ENCODE measurements at places on chromosomes 4 and X.

DNA sequence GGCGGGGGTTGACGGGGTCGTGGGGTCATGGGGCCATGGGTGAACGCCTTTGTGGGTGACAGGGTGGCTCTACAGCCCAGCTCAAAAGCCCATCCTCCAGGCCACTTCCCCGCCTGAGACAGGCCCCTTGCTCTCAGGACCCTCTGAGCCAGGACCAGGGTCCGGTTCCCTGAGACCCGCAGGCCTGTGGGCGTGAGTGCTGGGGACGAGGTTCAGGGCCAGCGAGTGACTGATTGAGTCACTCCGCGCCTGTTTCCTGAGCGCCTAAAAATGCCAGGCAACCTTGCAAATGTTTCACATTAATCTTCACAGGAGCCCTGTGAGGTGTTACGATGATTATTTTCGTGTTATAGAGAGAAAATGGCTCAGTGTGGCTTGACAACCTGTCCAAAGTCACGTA lies 97.8 kb downstream of the ZNF674 start:
- no peak for DNase-seq

- no peak for DNase-seq
Measured at GRCh38 chr4:52852041-52852440, 10.1 kb upstream of the RASL11B start.

DNA sequence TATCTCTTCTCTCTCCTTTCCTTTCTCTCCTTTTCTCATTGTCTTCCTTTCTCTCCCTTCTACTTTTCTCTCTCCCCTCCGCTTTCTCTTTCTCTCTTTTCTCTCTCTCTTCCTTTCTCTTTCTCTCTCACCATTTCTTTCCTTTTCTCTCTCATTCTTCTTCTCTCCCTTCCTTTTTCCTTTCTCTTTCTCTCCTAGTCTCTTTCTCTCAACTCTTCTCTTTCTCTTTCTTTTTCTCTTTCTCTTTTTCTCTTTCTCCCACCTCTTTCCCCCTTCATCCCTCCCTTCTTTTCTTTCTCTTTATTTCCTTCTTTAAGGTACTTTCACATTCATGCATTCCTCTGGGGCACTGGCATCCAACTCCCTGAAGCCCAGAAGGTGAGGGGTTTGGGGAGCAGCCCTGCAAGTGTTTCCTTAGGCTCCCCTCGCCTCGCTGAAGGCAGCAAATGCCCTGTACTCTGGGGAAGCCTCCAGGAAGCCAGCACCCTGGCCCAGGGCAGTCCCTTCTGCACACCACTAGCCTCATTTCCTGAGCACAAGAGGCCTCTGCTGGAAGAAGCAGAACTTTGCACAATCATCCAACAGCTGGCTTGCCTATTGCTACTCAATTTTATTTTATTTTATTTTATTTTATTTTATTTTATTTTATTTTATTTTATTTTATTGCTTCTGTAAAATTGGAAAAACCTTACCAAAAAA lies 124.2 kb downstream of the NFKB1 start:
- no peak for DNase-seq

DNA sequence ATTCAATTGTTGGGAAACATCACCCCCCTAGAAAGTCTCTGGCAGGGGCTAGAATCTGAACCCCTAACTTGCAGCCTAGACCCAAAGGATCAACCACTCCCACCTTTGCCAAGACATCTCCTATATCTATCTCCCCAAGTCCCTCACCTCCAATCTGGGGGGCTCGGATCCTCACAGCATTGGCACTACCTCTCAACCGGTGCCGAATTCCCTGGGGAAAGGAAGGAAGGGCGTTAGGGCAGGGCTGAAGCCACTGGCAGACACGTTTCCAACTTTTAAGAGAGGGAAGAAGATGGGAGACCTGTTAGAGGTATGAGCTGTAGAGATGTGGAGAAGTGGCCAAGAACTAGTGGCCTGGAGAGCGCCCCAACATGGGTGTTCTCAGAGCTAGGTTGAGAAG lies 2.7 kb downstream of the TIMM17B start:
- DNase-seq: no peak

DNA sequence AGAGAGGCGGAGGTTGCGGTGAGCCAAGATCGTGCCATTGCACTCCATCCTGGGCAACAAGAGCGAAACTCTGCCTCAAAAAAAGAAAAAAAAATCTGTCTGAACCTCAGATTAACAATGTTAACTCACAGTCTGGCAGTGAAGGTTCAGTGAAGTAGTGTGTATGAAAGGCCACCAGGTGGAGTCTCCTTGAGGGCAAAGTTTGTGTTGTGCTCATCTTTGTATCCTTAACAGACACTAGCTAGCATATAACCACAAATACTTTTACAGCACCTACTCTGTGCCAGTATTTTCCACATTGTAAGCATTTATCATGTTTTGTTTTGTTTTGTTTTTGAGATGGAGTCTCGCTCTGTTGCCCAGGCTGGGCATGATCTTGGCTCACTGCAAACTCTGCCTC lies 46.0 kb upstream of the MGST2 start:
- DNase-seq: no peak

DNA sequence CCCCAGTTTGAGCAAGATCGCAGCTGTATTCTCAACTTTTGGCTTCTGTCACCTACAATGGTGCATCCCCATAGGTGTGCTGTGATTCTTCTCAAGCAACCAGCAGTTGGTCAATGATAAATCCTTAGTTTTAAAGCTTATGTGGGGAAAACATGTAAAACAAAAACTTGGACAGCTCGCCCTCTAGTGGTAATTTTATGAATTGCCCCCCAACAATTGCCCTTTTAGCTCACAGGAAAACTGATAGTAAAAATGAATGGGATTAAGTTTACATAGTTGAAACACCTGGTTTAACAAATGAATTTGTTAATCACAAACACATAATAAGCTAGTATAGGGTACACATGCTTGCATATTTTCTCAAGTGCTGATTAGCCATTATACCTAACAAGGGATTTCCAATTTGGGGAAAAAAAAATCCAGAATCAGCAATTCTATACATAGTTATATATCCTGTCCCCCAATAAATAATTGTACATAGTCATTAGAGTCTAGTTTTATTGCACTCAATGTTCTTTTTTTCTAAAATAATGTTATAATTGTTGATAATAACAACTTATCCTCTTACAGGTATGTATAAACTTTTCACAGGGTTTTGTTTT lies 30.1 kb downstream of the TEX13A start:
- DNase-seq: no peak

DNA sequence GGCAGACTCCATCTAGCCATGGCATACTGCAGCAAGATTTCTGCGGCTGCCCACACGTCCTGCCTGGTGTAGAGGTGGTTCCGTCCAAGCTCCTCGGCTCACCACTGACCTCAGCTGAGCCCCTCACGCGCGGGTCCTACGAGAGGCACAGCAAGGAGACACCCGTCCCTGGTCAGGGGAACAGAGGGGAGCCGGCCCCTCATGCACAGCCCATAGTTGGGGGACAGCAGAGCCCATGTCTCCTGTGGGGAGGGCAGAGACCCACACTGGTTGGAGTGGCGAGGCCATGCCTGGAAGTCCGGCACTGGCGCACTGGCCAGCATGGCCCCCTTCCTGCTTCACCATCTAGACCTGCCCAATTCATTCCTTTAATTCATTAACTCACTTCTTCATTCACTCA lies 80.8 kb downstream of the HTRA3 start:
- no peak for DNase-seq

GRCh38 chr4:162475246-162475645 lies 311.4 kb upstream of the FSTL5 start:
- DNase-seq: no peak

GRCh38 chrX:139931646-139932072 lies 1.2 kb downstream of the ATP11C start:
- DNase-seq: no peak

DNA sequence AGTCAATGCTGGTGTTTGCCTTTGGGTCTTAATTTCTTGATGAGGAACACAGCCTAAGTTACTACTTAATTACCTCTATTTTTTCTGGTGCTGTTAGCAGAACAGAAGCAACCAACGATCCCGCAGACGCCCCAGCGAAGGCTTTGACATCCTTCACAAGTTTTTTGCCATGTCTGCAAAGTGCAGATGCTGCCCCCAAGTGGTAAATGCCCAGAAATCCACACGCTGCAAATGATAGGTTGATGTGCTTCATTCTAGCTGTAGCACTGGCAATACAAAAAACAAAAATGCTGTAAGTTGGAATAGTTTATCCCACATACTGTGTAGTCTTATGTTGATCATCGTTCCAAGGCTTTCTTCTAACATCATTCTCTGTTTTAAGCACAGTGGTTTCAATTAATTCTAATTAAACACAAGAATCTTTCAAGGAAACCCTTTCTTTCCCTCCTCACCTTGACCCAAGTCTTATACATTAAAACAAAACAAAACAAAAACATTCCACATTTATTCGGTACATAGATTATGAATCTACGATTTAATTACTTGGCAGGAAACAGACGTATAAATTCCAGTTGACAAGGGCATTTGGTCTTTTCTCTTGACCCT lies 1.2 kb downstream of the PNPLA4 start:
- DNase-seq: no peak

GRCh38 chrX:43551590-43551989 lies 104.5 kb upstream of the MAOA start:
- no peak for DNase-seq

DNA sequence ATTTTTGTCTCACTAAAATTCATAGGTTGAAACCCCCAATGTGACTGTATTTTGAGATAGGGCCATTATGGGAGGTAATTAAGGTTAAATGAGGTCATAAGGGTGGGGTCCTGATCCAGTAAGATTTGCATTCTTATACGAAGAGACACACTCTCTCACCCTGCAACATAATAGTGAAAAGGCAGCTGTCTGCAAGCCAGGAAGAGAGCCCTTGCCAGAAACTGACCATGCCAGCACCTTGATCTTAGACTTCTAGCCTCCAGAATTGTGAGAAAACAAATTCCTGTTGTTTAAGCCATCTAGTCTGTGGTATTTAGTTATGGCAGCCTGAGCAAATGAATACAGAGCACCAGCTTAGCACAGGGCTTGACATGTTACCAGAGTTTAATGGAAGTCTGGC lies 17.5 kb upstream of the IGSF1 start:
- DNase-seq: no peak

DNA sequence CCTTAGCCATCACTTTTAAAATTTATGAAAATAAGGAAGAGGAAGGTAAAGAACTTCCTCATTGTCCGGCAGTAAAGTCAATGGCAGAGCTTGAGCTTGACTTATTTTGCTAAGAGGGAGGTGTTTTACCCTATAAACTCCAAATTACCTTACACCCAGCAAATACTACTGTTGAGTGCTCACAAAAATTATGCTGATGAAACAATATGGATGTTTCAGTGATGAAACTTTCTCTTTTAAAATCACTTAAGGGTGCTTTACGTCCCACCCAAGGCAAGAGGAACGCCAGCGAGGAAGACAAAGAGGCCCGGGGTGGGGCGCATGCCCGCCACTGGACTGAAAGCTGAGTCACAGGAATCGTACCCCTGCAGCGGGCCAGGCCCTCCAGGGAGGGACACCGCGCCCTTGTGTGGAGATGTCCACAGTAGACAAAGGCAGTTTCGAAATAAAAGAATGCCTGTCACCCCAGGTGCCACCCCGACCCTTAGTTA lies 560 bp upstream of the TMSB4X start:
- DNase-seq: no peak

- DNase-seq: no peak
Measured at GRCh38 chr4:13543839-13544605, at the start of gene NKX3-2. TSS of gene NKX3-2 (minus strand) at chr4:13544508. CDS start at chr4:13544414, 94 bp downstream.

DNA sequence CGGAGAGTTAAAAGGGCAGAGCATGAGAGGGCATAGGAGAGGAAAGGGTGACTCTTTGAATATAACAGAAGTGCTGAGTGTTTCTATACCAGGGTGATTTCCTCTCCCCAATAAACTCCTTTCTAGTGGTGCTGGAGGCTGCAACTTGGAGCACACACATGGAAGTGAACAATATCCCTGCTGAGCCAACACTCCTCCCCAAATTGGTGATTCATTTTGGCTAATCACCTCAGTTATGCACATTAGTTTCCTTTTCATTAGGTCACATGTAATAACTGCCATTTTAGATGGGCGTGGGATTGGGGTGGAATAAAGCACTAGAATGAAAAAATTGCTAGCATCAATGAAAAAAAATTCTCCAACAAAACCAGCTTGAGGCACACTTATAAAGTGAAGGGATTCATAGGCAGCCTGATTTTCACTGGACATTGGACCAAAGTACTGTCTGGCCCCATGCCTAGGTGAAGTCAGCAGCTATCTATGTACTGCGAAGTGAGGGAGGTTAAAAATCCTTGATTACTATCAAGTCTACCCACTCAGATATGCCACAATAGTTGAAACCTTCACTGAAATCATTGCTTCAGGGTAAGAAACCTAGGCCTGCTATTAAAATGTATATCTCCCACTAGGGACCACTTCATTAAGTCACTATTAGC lies 174.0 kb downstream of the GLUD2 start:
- DNase-seq: no peak

- DNase-seq: peak; percentile 3
Measured at GRCh38 chrX:103585411-103586313, at the start of gene TCEAL4. TSS of gene TCEAL4 (plus strand) at chrX:103585515. CDS start at chrX:103586676, 1,161 bp downstream.

DNA sequence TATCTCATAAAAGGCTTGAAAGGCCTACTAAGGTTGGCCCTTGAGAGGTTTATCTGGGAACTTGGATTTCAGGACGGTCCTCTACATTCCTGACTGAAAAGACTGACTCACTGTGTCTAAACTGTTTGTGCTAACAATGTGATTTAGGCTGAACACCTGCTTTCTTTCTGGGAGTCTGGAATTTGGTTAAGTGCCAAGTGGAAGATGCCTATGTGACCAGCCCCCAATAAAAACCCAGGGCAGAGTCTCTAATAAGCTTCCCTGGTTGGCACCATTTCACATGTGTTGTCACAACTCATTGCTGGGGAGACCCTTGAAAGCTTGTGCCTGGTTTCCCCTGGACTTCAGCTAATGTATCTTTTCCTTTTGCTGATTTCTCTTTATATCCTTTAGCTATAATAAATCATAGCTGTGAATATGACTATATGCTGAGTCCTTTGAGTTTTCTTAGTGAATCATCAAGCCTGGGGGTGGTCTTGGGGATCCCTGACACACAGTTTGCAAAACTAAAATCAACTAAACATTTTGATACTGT lies 55.1 kb downstream of the GPR82 start:
- DNase-seq: no peak

DNA sequence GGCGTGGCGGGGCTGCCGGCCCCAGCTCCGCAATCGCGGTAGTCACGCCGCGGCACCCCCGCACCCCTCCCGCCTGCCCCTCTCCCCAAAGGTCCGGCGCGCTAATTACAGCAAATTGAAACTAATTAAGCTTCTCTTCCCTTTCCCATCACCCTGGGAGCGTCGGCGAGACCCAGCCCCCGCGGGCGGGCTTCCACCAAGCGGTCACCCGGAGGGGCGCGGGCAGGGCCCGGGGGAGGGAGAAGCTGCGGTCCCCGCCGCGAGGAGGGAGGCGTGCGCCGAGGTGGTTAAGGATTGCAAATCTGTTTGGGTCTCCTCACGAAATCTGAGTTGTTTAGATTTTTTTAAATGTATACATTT lies 13.1 kb downstream of the ARX start:
- no peak for DNase-seq

GRCh38 chr4:40850496-40850895 lies 100.7 kb downstream of the NSUN7 start:
- no peak for DNase-seq

GRCh38 chr4:125368671-125369081 lies 53.9 kb downstream of the FAT4 start:
- no peak for DNase-seq

- DNase-seq: no peak
Measured at GRCh38 chr4:163781726-163782125, 287.2 kb downstream of the TMA16 start.

Data from NCI-H2029 treated with DMSO at 0.1 percent for 48 hours (cell line).